ENCODE measurements at places on chromosomes 4 and X. TPM values are rescaled to one million over a fixed set of nuclear protein-coding genes. Genes with fewer than 3 reads are reported as not detected.

DNA sequence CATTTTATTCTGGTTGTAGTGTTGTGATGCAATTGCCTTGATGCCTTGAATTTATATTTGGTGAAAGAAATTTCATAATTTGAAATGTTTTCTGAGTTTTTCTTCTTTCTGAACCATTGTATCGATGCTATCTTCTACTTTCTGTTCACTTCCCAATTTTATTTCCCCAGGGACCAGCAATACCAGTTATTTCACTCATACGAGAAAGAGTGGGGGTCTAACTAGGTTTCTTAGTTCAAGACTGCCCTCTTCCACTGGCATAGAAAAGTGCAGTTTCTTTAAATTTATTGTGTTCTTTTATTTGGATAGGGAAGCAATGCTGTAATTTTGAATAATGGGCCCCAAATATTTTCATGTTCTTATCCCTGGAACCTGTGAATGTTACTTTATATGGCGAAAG is 544.0 kb upstream of the ADGRL3 start:
- no peak for DNase-seq

- no peak for DNase-seq
Observed at GRCh38 chr4:100695871-100696270, 178.0 kb upstream of the EMCN start.

- DNase-seq, result no peak
Observed at GRCh38 chr4:2672700-2673099, 83.4 kb downstream of the TNIP2 start.

- DNase-seq, result peak; percentile 16
Observed at GRCh38 chr4:170990989-170991589, 822.1 kb upstream of the GALNTL6 start.

GRCh38 chrX:110310896-110311295 is 7.0 kb downstream of the AMMECR1 start:
- DNase-seq, result no peak

DNA sequence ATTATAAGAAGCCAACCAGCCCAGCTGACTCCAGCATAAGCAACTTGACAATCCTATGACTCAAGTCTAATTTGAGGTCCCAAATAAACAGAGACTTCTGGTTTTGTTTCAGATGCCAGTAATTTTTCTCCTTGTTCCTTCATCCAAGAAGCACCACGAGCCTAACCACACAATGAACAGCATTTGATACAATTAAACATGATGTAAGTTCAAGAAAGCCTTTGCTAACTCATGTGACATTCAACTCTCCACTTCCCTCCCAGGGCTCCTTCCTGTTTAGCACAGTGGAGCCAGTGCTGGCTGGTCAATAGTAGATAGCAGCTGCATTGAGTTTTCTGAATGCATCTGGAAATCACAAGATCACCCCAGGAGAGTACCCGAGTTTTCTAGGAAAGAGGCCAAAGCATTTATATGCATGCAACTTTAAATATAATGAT is 206.3 kb downstream of the ARHGAP24 start:
- DNase-seq, result peak; percentile 10

DNA sequence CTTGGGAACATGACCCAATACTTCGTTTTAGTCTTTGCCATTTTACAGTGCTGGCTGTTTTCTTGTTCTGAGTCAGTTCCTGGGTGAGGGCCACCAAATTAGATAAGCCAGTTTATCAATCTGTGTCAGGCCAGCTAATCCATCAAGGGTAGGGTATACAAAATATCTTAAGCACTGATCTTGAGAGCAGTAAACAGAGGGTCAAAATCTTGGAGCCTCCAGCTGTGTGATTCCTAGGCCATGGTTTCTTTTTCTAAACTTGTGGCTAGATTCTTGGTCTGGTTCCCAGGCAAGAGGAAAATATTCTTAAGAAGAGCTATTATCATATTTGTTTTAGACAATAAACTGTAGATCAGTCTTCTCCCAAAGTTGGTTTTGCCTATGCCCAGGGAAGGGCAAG is 1396.6 kb upstream of the PABPC4L start:
- DNase-seq, result no peak

DNA sequence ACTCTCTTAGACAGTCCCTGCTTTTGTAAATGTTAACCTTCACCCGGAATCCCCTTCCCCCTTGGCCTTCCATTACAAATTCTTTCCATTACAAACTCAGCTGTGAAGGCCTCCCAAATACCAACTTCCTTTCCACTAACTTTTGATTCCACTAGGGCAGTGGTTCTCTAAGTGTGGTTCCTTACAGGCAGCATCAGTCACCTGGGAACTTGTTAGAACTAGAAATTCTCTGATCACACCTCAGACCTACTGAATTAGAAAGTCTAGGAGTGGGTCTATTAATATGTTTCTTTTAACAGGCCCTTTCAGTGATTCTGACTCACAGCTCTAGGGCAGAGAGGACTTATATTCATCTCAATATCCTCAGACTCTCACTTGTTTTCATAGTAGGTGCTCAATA is 19.0 kb upstream of the MRPL1 start:
- DNase-seq, result peak; percentile 54

DNA sequence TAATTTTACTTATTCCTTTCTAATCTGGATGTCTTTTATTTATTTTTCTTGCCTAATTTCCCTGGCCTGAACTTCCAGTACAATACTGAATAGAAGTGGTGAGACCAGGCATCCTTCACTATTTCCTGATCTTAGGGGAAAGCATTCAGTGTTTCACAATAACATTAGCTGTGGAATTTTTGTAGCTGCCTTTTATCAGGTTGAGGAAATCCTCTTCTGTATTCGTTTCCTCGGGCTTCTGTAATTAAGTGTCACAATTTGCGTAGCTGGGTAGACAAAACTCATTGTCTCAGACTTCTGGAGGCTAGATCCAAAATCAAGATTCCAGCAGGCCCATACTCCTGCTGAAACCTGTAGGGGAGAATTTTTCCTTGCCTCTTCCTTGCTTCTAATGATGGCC is 598.4 kb upstream of the FTHL17 start:
- no peak for DNase-seq

MAP7D3 gene
- polyA plus RNA-seq, result 8.1 TPM

DNA sequence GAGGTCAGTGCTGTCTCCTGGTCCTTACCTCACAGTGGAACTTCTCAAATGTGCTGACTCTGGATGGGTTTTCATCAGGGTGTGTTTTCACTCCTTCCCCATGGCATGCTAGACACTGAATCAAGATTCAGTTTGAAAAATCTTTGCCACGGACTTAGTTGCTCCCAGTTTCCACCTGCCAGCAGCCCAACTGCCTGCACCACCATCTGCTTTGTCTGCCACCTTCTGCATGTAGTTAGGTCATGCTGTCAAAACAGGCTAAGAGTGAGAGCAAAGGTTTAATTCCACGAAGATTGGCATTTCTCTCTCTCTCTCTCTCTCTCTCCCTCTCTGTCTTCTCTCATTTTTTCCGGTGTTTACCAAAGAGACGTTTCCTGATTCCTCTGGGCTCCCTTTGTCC is 258.0 kb upstream of the EDNRA start:
- DNase-seq, result no peak

GRCh38 chr4:77564231-77564630 is 41.4 kb upstream of the CXCL13 start:
- DNase-seq, result no peak
